ENCODE measurements at places on chromosomes 3 and 15.

- peak overlapping the region; percentile 59 for H3K4me3 ChIP-seq
- H3K4me1 ChIP-seq = peaks cover 5% of the 10 kb centered on the region
- DNase-seq = no peak
- peaks cover 3% of the 10 kb centered on the region for H3K36me3 ChIP-seq
Observed at GRCh38 chr3:33883538-33883950, 85.1 kb downstream of the PDCD6IP start.

- no peak for DNase-seq
- peaks cover 2% of the 10 kb centered on the region for H3K36me3 ChIP-seq
- H3K4me3 ChIP-seq = no peak overlapping the region
- H3K27ac ChIP-seq = no peak overlapping the region
- no peaks in the 10 kb centered on the region for H3K27me3 ChIP-seq
Observed at GRCh38 chr3:171442184-171442583, 18.0 kb downstream of the TNIK start.

DNA sequence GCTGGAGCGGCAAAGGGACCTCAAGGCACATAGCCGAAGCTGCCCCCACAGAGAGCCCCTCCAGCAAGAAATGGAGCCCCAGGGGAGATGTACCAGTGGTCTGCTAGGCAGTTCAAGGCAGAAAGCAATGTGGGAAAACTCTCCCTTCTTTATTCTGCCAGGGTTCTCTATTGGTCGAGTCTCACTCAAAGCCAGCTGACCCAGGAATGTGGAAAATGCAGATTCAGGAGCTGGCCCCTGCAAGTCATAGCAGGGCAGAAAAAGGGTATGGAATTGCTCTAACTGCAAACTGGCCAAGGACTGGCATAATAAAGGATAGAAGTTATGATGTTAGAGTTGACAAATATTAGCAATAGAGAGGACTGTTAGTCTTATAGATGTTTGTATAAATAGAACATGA lies 4.0 kb upstream of the TOPAZ1 start:
- DNase-seq = no peak
- H3K4me1 ChIP-seq = peaks cover 9% of the 10 kb centered on the region
- no peak overlapping the region for H3K27ac ChIP-seq
- no peaks in the 10 kb centered on the region for H3K36me3 ChIP-seq

- no peak overlapping the region for H3K27ac ChIP-seq
- H3K27me3 ChIP-seq = no peaks in the 10 kb centered on the region
- H3K4me3 ChIP-seq = no peak overlapping the region
- H3K36me3 ChIP-seq = no peaks in the 10 kb centered on the region
- no peaks in the 10 kb centered on the region for H3K4me1 ChIP-seq
Observed at GRCh38 chr3:25288413-25288812, 139.7 kb upstream of the RARB start.

- peaks cover 15% of the 10 kb centered on the region for H3K4me1 ChIP-seq
- H3K27me3 ChIP-seq = peaks cover 4% of the 10 kb centered on the region
- peak overlapping the region; percentile 85 for H3K27ac ChIP-seq
- H3K36me3 ChIP-seq = peaks cover 3% of the 10 kb centered on the region
- DNase-seq = peak; percentile 10
- peak overlapping the region; percentile 58 for H3K4me3 ChIP-seq
Observed at GRCh38 chr3:178084938-178085816, 451.1 kb upstream of the KCNMB2 start.

DNA sequence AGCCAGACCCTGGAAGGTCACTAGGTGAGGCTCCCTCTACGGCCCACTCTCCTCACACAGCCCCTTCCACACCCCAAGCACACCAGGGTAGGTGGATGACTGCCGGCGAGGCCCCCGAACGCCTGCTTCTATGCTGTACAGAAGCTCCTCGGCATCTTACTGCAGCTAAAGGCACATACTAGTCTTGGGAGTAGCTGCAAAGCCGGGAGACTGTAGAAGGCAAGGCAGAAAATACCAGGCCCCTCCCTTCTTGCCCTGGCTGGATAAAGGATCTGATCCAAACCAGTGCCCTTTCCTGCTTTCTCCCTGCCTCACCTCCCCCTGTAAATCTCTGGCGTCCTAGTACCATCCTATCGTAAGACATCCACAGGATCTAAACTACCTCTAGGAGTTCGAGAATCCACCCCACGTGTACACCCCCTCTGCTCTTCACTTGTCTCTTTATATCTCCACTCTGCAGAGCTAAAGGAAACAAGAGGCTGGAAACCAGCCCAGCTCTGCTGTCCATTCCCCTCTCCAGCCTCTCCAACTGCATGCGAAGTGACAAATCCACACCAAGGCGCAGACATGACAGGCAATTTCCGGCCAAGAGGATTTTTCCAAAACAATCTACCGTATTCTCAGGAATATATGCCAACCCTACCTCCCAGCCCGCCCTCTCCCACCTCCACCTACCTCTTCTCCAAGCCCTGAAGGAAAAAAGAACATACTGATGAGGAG lies 11.8 kb downstream of the TNK2 start:
- peaks cover 57% of the 10 kb centered on the region for H3K4me1 ChIP-seq
- DNase-seq = no peak
- no peaks in the 10 kb centered on the region for H3K36me3 ChIP-seq

DNA sequence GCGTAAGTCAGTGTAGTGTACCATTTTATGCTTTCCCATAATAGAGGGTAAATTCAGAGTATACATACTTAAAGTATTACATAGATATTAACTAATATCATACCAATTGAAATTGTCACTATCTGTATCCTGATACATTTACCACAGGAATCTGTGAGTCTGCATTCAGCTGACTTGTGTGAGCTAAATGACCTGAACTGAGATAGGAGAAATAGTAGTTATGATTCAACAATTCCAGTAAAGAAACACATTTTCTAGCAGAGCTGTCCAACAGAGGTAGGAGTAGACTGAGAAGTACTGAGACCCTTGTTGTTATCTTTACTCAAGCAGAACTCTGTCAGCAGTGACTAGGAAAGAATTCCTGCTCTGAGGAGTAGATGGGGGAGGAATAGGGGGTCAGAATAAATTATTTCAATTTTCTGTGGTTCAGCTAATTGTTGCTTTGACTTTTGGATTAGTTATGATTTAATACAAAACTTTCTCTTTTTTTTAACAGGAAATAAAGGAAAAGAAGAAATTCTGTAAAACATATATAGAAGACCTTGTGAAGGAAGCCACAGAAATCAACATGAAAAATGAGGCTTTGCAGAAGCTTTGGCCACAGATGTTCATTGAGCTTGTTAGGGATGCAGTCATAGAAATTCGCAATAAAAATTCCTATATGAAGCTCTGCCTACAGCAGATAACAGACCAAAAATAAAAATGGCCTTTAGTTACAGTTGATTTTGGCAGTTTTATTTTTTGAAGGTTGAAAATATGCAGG lies 66.2 kb upstream of the THSD4 start:
- no peak overlapping the region for H3K27ac ChIP-seq
- H3K4me1 ChIP-seq = no peaks in the 10 kb centered on the region
- no peak overlapping the region for H3K4me3 ChIP-seq
- H3K27me3 ChIP-seq = peaks cover 4% of the 10 kb centered on the region
- H3K36me3 ChIP-seq = no peaks in the 10 kb centered on the region

DNA sequence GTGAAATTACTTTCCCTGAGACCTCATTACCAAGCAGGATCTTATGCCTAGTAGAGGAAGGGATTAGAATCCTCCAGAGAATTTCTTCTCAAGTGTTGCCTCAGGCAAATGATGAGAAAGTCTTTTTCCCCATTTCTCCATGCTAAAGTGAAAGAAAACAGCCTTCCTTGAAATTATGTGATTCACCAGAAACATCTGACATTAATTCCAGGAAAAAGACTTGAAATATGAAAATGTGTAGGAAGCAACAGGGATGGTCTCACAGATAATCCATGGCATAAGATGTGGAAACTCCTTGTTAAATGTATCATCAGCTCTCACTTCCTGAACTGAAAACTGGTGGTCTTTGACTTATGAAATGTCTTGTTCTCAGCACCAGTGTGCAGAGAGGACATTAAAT lies 17.9 kb upstream of the ABI3BP start:
- no peaks in the 10 kb centered on the region for H3K36me3 ChIP-seq
- H3K27me3 ChIP-seq = no peaks in the 10 kb centered on the region
- H3K4me1 ChIP-seq = no peaks in the 10 kb centered on the region
- H3K4me3 ChIP-seq = no peak overlapping the region

DNA sequence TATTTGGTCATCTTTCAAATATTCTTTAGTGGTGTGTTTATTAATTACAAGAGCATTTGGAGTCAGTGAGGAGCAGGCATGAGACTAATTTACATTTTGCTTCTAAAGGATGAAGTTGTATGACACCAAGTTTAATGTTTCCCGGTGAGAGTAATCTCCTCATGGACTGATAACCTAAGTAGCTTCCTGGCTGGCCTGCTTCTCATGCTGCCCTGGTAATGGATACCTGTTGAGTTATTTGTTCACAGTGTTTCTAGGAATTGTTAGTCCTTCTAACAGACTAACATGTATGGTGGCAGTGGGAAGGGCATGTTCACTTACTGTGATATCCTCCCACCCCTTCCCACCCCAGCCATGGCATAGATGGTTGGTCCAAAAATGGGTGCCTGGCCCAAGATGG lies 69.3 kb upstream of the CMTM7 start:
- no peak overlapping the region for H3K27ac ChIP-seq
- H3K4me1 ChIP-seq = peaks cover 24% of the 10 kb centered on the region
- H3K27me3 ChIP-seq = no peaks in the 10 kb centered on the region

DNA sequence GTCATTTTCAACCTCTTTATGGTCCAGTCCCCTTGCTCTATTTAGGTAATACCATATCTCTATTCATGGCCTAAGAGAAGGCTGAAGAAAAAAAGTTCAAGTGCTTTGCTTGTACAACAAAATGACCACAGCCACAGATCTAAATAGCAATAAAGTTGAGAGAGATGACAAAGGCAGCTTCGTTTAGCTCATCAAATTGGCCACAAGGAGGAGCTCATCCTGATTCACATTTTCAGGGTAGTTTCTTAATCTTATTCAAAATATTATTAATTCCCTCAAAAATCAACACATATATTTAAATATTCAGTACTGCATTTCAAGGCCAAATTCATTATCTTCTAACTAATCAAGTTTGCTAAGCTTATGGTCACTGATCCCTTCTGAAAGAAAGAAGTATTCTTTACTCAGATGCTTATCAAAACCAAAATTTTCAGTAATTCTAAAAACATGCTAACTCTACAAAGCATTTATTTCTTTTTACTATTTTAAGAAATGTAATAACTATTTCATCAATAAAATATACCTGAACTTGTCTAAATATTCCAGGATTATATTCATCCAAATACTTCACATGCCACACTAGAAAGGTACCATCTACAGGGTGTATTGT lies 85.5 kb downstream of the DMXL2 start:
- H3K27ac ChIP-seq = no peak overlapping the region
- no peaks in the 10 kb centered on the region for H3K27me3 ChIP-seq
- no peak for DNase-seq
- H3K36me3 ChIP-seq = peaks cover 3% of the 10 kb centered on the region

GRCh38 chr15:98541519-98541918 lies 106.8 kb upstream of the IGF1R start:
- no peak overlapping the region for H3K4me3 ChIP-seq
- no peaks in the 10 kb centered on the region for H3K4me1 ChIP-seq
- peak overlapping the region; percentile 16 for H3K27ac ChIP-seq

DNA sequence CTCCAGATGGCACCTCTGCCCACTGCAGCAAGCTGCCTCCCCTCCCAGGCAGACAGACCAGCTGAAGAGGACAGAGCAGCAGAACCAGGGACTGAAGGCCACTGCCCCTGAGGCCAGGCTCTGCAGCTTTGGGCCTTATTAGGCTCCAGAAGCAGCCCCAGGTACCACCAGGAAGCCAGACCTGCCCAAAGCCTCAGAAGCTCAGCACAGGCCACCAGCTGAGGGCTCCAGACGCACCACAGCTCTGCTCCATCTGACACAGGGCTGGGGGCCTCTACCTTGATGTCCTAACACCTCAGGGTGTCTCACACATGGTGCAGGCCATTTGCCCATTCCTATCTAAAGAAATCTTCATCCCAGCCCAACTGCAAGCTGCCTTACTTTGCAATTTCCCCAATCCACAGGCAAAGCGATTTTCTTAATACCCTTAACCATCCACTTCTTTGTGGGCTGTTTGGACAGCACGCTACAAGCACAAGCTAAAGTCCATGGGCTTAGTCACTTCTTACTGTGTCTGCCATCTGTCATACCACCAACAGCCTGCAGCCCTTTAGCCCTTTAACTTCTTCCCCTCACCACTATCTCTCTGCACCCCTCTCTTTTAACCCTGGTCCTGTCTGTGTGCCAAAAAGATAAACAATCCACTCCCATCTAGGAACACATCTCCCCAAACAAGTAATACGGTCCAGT lies 112.1 kb downstream of the IQSEC1 start:
- peak overlapping the region; percentile 73 for H3K4me3 ChIP-seq
- H3K36me3 ChIP-seq = peaks cover 2% of the 10 kb centered on the region
- H3K27ac ChIP-seq = peak overlapping the region; percentile 57

- H3K27ac ChIP-seq = no peak overlapping the region
- H3K4me3 ChIP-seq = no peak overlapping the region
- no peaks in the 10 kb centered on the region for H3K36me3 ChIP-seq
- H3K4me1 ChIP-seq = no peaks in the 10 kb centered on the region
- H3K27me3 ChIP-seq = no peaks in the 10 kb centered on the region
Observed at GRCh38 chr15:54149115-54149531, 170.9 kb downstream of the UNC13C start.

GRCh38 chr3:57956119-57956832 lies 51.9 kb upstream of the FLNB start:
- DNase-seq = no peak
- no peak overlapping the region for H3K4me3 ChIP-seq
- H3K4me1 ChIP-seq = no peaks in the 10 kb centered on the region
- peaks cover 3% of the 10 kb centered on the region for H3K36me3 ChIP-seq

DNA sequence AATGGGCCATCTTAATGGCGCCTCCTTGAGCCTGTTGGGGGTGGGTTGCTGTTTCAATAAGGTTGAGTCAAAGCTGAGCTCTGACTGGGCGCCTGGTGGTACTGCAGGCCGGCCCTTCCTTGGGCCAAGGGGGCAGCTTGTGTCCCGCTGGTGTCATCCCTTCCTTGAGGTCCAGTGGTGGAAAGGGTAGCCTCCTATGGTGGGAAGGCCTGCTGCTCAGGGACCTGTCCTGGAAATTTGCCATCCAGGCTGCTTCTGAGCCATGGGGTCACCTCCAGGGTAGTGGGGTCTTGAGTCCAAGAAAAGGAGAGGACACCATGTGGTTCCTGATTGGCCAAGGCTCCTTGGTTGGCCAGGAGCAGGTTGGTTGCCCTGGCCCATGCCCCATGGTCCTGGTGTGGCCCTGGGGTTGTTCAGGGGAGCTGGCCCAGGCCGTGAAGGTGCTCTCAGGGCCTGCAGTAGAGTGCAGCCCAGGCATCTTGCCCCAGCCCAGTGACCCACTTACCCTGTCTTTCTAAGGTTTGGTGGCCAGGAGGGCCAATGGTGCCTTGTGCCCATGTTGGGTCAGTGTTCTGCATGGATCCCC lies 188.7 kb downstream of the UBE3A start:
- H3K36me3 ChIP-seq = no peaks in the 10 kb centered on the region
- DNase-seq = no peak
- H3K27ac ChIP-seq = no peak overlapping the region
- H3K27me3 ChIP-seq = no peaks in the 10 kb centered on the region
- no peak overlapping the region for H3K4me3 ChIP-seq

- H3K27ac ChIP-seq = no peak overlapping the region
- peaks cover 2% of the 10 kb centered on the region for H3K4me1 ChIP-seq
- peaks cover 14% of the 10 kb centered on the region for H3K27me3 ChIP-seq
- no peak for DNase-seq
- H3K36me3 ChIP-seq = peaks cover 3% of the 10 kb centered on the region
Observed at GRCh38 chr3:121750087-121750415, 510 bp upstream of the GOLGB1 start.
